ACHN (cell line): ENCODE measurements at places on chromosomes 12 and 14.

DNA sequence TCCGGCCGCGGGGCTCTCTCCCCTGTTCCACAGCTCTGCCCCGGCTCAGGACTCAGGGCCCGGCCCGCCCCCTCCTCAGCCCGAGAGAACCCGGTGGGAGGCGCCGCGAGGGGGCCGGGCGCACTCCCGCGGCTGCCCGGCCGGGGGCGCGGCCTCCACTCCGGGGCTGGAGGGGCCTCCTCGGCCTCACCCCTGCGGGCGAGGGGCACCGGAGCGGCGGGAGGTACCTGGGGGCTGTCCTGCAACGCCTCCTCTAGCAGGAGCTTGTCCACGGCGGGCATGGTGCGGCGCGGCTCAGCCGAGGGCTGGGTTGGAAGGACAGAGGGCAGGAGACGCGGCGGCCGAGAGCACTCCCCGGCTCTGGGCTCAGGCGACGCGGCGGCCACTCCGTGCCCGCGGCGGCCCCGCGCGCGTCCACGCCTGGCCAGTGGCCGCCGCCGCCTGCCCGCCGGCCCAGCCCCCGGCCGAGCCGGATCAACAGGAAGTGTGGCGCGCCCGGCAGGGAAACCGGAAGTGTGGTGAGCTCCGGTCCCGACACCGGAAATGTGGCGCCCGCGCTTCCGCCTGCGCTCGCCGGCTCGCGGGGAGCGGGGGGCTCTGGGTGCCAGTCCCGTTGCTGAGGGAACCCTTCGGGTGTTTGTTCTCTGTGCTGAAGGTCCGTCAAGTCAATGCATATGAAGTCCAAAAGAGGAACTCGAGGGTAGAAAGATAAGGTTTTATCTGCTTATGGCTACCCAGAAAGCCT lies at the start of gene APPL2:
Gene APPL2, minus strand, starts transcription at position 443 of the 745 bp plus-strand sequence. Its CDS starts 162 bp downstream, at position 281.
- peak; percentile 96 for DNase-seq

DNA sequence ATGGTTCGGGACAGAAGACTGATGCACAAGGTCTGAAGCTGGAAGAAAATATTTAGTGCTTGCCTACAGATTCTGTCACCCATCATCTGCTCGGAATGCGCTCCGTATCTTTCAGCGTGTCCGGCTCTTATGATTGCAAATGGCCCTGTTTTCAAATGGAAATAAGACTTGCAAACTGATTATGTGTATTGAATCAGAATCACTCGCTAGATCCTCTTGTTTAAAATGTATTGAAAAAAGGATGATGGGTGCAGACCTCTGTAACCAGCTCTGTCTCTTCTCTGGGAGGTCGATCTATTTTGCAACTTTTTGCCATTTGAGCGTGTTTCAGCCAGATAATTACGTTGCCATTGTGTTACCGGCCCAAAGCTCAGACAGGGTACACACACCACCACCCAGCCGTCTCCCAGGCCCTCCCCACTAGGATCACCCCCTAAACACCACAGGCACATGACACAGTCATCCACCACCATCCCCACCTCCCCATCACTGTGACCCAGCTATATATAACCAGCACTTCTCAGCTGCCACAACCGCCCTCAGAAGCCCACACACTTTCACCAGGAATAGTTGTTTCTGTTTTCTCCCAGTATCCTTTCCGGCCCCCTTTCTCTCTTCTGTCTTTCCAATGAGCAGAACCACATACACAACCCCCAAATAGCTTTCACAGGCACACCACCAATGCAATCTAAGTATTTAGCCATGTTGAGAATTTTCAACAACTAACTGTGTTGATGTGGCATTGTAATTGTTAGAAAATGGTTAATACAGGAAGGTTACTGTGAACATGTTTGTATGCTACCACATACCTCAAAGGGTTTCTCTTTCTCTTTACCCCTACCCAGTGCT lies 10.7 kb downstream of the NKX2-1 start:
- no peak for DNase-seq

DNA sequence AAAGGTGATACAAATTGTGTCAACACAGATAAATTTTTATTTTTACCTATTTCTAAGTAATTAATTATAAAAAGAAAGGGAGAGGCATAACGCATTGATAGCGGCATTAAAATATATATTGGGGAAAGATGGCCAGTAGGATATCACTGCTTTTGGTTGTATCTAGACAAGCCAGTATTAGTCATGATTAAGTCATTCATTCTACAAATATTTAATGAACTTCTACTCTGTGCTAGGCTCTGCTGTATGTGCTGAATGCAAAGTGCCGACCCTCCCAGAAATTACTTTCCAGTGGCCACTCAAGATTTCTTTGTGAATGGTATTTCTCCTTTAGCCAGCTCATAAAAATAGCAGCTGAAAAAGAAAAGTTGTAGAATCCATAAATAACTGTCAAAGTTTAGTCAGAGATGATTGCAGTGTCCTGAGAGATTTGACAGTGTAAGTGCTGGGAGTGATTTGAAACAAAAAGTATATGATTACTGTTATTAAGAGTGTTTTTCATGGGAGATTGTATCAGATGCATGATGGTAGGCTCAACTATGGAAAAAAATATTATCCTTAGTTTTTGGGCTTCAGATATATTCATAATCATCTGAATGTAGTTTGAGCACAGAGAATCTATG lies 133.2 kb downstream of the MGAT4C start:
- no peak for DNase-seq

- no peak for DNase-seq
Measured at GRCh38 chr14:106163316-106163715, 636.9 kb downstream of the TMEM121 start.

DNA sequence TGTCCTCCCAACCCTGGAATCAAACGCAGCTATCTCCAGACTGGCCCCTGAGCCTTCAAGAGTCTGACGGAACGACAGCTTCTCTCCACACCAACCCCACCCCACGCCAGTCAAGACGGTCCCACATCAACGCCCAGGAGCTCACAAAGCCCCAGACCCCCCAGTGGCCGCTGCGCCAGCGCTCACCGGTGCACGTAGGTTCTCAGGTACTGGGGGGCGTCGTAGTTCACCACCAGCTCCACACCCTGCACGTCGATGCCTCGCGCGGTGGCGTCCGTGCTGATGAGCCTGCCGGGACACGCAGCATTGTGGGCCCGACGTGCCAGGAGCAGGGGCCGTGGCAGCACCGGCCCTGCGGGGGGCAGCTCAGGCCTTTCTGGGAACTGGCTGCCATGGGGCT lies 4.2 kb downstream of the DDX51 start:
- DNase-seq: no peak

- DNase-seq: no peak
Measured at GRCh38 chr14:68583548-68584280, 209.2 kb downstream of the ZFP36L1 start.

GRCh38 chr14:99217066-99217955 lies 54.7 kb downstream of the BCL11B start:
- no peak for DNase-seq

DNA sequence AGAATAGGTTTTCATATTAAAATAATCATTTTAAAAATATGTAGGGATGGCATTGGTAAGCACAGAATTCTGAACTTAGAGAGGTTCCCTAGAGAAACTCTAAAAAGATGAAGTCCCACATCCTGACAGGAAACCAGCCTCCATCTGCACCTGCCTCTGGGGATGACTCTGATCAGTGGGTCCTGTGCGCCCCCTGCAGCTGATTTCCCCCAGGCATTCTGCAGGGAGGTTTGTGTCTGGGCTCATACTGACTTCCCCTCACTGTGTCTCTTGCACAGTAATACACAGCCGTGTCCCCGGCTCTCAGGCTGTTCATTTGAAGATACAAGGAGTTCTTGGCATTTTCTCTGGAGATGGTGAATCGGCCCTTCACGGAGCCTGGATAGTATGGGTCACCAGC lies 602.9 kb downstream of the TMEM121 start:
- no peak for DNase-seq

DNA sequence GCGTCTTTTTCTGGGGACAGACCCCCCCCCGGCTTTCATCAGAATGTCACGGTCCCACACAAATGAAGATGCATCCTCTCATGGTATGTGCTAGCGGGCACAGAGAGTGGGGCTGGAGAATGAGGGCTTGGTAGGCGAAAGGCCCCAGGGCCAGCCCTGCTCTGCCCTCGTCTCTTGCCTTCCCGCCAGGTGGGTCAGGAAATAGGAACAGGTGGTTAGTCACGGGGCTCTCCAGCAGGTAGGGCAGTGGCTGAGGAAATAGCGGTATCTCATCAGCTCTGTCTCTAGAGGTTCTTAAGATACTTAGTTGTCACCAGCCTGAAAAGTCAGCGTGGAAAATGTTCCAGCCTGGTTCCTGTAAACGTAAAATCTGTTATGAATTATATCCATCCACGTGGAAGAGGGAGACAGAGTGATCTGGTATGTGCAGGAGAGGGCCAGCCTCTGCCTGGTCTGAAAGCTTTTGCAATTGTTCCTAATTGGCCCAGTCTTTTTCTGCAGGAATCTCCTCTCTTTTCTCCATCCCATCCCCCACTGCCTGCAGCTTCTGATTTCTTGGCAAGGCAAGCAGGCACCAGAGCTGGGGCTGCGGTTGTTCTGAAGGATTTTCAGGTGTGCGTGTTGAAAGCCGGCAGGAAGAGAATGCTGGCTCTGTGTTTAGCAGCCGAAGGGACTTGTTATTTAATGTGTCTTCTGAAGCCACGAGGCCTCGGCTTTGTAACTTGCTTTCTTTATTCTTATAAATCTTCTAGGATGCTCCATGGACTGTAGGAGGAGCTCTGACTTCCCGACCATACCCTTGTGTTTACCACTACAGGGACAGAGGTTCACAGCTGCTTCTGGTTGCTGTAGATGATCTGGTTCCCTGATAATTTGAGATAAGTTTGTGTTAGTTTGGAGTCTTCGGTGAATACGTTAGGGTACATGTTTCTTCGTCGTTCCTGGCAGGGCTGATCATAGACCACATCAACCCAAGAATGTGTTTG lies 131.1 kb downstream of the CACNA1C start:
- no peak for DNase-seq

- DNase-seq: no peak
Measured at GRCh38 chr12:114347861-114348260, 58.1 kb downstream of the TBX5 start.

DNA sequence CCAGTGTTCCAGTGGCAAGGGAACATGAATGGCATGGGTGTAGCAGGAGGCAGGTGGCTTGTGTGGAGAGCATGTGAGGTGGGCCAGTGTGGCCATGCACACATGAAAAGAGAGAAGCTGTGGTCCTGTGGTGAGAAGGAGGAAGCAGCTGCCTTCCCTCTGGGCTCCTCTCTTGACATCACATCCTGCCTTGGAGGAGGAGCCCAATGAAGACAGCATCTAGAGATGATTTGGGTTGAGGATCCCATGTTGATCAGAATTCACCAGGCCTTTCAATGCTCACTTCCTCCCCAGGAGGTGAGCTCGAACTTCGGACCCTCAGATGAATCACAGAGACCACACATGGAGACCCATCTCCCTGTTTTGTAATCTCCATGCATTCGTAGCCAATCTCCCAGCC lies 82.6 kb downstream of the LRRC74A start:
- no peak for DNase-seq

DNA sequence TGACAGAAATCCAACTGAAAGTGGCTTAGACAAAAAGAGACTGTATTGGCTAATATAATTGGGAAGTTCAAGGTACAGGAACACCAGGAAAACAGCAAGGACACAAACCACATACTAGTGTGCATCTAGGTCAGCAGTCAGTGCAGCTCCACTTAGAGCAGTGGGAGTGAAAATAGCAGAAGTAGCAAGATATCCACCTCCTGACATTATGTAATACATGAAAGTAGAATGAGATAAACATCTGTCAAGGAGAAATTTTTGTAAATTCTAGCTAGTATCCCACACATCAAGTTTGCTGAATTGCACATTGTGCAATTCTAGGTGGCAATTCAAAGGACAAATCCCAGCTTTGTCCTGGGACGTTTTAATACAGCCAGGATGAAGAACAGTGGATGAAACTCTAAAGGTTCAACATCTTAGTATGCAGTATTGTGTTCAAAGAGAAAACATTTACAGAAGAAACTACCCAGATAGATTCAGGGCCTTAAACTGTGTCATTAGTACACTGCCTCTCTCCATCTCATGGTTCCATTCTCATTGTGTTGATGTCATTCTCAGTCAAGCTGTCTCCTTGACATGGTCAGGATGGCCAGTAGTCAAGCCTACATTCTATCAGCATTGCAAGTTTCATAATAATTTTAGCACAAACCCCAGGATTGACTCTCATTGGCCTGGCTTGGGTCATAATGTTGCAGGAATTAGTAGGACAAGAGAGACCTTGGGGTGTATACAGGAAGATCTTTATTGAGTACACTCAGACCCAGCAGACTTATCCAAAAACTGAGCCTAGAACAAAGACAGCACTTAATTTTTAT lies 56.8 kb downstream of the SDR9C7 start:
- DNase-seq: no peak

- DNase-seq: peak; percentile 83
Measured at GRCh38 chr14:103628221-103628683, 759 bp upstream of the KLC1 start.

DNA sequence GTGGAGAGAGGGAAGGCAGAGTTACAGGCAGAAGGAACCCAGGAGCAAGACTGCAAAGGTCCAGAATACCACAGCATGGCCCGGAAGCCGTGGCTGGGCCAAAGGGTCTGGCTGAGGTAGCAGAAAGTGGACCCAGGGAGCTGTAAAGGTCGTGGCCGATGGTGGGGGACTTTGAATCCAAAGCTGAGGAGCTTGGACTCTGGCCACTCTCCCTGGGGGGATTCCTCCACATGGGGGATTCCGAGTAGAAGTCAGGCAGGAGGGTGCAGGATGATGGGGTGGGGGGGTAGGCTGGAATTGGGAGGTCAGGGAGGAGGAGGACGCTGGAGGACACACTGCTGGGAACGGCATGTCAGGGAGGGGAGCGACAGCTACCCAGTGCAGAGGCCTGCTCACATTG lies 125.2 kb downstream of the GCH1 start:
- DNase-seq: no peak

DNA sequence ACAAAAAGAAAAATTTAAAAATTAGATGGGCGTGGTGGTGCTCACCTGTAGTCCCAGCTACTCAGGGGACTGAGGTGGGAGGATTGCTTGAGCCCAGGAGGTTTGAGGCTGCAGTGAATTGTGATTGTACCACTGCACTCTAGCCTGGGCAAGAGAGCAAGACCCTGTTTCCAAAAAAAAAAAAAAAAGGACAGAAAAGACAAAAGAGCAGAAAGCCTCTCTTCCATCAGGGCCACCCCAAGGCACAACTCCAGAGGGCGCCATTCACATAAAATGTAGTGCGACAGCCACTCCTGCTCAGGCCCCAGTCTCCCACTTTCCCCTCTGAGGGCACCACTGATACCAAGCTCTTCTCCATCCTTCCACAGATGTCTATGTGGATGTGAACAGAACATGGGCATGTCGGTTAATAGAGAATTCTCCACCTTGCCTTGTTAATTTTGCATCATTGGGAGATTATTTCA lies 41.8 kb downstream of the DGLUCY start:
- no peak for DNase-seq

DNA sequence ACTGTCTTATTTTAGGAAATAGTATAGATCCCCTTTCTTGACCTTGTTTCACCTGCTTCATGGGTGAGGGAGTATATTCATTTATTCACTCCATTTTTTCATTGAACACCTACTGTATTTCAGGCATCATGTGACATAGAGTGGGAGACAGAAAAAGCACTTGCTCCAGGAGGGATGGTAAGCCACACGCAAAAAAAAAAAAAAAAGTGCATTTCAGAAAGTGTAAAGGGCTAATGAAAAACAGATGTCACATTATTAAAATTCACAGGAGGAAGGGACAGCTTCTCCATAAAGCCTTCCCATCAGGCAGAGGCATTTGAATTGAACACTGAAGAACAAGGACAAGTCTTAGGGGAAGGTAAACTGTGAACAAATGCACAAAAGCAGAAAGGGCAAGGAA lies 7.5 kb downstream of the SLC8A3 start:
- no peak for DNase-seq

- no peak for DNase-seq
Measured at GRCh38 chr12:6356374-6356820, 14.5 kb upstream of the TNFRSF1A start.

- no peak for DNase-seq
Measured at GRCh38 chr12:4819654-4820053, 90.1 kb upstream of the KCNA1 start.
